G401 (cell line): ENCODE measurements at places on chromosomes 7 and 10. TPM values are rescaled to one million over a fixed set of nuclear protein-coding genes. Genes with fewer than 3 reads are reported as not detected.

The SH2D4B gene
- not detected in 2 replicates for total RNA-seq

The NPC1L1 gene
- total RNA-seq: not detected in 2 replicates

The FXYD4 gene
- not detected in 2 replicates for total RNA-seq

The NCF1 gene
- total RNA-seq: not detected in 2 replicates

The ACSM6 gene
- not detected in 2 replicates for total RNA-seq

The ANKRD2 gene
- total RNA-seq: 0.41 and 3.4 TPM in 2 replicates

The ANKRD30A gene
- not detected in 2 replicates for total RNA-seq

The SUN3 gene
- total RNA-seq: 0.54 TPM in 1 of 2 replicates, not detected in the other

The GJD4 gene
- total RNA-seq: not detected in 2 replicates

The OR2A1 gene
- not detected in 2 replicates for total RNA-seq

The GDF2 gene
- total RNA-seq: not detected in 2 replicates
